ENCODE measurements at places on chromosomes 7 and 10.

DNA sequence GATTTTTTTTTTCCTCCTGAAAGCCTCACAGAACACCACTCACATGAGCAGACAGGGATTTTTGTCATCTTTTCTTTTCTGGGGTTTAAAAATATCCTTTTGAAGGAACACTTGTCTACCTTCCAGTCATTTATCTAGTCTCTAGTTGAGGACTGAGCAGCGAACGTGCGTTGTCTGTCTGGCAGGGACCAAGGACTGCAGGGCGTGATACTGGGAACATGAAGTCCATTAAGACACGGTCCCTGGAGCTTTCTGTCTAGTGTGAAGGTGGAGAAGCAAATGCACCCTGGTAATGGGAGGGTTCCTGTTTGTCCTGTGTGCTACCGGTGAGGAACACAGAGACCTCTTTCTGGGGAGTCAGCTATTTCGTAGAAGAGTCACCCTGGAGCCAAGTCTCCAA lies 207.4 kb downstream of the TMEM178B start:
- no peak for DNase-seq

DNA sequence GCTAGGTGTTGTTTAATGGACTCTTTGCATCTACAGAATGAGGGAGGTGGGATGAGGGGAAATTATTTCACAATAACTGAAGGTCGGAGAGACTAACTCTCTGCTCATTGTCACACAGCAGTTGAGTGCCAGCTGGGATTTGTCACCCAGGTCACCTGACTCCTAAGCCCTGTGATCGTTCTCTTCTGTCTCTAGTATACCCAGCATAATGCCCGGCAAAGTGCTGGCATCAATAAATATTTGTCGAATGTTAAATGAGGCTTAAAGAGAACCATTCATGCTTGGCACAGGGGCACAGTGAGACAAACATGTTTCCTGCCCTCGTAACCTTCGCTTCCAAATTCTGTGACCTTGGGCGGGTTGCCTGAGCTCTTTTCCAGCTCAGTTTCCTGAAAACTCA lies 70.8 kb downstream of the TCF7L2 start:
- DNase-seq = no peak

DNA sequence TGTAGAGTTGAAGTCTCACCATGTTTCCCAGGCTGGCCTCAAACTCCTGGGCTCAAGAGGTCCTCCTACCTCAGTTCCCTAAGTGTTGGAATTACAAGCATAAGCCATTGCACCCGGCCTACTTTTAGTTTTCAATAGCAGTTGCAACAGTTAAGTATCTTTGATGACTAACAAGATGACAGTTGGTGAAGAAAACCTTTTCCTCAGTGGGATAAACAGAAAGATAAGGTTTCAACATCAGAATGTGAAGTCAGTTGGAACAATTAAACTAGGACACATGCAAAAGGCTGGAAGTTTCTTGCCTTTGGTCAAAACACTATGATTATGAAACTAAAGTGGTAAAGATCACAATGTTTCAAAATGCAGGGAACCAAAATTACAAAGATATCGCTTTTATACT lies 169.2 kb downstream of the ZNF438 start:
- DNase-seq = no peak

GRCh38 chr7:106522696-106523095 lies 138.3 kb downstream of the CCDC71L start:
- no peak for DNase-seq

- no peak for DNase-seq
Observed at GRCh38 chr10:44357023-44357540, 27.8 kb downstream of the CXCL12 start.

GRCh38 chr10:59362144-59362958 lies at the start of gene FAM13C:
Gene FAM13C (minus strand): TSS chr10:59362549. CDS start chr10:59362460, 89 bp downstream.
- DNase-seq = peak; percentile 28

DNA sequence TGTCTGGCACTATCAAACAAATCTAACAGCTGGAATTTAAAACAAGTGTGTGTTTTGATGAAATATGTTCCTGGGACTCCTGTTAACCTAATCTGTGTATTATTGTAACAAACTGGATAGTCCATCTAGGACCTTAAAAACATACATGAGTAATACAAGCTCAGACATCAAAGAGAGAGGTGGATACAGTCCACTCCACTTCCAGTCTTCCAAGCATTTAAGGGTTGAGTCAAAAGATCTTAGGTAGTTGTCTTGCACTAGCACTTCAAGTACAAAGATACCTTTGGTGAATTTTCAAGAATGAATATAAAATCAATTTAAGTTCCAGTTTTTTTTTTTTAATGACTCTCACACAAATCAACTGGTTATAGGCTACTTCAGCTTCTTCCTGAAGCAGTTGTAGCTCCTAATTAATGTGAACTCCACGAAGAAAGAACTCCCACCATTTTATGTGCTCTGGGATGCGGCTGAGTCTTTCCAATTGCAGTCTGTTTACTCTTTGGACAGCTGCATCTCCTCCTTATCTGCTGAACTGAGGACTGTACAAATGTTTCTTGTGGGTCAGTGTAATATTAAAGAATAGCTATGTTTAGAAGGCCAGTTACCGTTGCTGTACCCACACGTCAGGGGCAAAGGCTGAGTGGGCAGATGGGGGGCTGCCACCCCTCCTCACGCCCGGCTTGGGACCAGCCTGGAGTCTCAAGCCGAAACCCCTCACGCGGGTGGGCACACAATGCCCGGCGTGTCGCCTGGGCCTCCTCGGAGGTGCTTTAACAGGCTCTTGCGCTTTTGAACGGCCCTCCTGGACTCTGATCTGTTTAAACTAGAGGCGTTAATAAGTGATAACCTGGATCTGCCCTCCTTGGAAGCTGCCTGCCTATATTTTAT lies 2.9 kb upstream of the IGF2BP3 start:
- DNase-seq = peak; percentile 35

- DNase-seq = no peak
Observed at GRCh38 chr7:128259131-128260061, 18.3 kb downstream of the LEP start.

DNA sequence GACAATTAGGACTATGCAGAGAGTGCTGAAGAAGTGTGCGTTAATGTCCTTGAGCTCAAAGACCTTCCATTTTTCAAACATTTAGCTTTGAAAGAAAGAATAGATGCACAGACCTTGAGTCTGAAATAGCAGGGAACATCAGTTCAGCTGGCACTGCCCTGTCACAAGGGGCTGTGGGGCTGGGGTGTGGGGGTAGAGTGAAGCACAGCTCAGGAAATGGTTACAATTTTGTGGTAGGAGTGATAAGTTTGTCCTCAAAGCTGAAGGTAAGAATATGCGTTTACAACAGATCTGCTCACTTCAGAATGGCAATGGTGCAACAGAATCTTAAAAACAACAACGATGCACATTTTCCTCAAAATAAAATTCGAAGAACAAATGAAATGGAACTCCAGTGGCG lies 33.6 kb downstream of the SMKR1 start:
- no peak for DNase-seq

GRCh38 chr7:74149603-74150002 lies 24.6 kb upstream of the EIF4H start:
- DNase-seq = no peak

- DNase-seq = no peak
Observed at GRCh38 chr7:3070908-3071307, 27.2 kb upstream of the CARD11 start.

DNA sequence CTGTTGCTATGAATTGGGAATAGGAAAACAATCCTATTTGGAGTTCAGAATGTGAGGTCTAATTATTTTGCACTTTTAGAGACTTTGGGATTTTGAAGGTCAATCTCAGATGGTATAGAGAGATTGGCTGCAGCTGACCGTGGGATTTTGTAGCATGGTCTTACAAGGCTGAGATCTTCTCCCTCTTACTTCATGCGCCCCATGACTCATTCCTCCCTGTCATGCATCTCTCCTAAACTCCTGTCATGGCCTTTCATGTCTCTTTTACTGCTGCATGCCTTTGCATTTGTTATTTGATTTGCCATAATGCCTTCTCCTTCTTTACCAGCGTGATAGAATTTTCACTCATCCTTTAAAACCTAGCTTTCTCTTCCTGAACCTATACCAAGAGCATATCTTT lies 133.1 kb downstream of the BBS9 start:
- DNase-seq = no peak

GRCh38 chr7:155762655-155763054 lies 49.6 kb downstream of the SHH start:
- no peak for DNase-seq

DNA sequence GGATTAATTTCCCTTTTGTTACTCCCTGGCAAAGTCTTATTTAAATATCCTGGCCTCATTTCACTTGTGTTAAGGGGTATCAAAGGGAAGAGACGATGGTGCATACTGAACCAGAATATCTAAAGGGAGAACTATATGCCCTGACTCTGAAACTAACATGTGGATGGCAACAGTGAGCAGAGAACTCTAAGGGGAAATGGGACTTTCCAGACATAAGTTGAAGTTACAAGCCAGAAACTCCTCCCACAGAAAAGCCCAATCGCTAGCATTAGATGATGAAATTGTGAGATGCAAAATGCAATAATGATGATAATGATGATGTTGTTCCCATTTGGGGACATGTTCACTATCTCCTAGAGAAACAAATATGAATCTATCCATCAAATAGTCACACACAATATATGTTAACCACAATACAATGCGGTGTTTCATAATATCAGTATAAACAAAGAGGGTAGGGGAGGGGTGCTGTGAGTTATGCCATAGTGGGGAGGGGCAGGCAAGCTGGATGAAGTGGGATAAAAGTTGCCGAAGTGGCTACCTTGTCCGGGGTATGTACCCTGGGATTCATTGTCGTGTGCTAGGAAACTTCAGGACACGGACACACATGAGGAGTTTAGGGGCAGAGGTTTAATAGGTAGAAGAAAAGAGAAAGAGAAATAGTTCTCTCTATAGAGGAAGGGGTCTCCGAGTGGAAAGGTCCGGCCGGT lies 37.1 kb downstream of the TMEM229A start:
- no peak for DNase-seq

DNA sequence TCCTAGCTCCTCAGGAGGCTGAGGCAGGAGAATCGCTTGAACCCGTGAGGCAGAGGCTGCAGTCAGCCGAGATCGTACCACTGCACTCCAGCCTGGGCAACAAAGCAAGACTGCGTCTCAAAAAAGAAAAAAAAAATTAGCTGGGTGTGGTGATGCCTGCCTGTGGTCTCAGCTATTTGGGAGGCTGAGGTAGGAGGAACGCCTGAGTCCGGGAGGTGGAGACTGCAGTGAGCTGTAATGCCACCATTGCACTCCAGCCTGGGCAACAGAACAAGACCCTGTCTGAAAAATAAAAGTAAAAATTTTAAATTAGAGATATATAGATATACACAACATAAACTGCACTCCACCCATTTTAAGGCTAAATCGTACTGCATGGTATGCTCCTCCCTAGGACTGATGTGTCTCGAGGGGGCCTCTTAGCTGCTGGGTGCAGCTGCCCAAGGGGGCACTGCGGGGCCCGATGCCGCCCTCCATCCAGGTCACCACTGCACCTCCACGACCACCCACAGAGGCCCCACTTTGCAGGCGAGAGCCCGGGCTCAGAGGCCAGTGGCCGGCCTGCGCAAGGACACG lies 40.9 kb upstream of the FOXK1 start:
- no peak for DNase-seq

Data from ACHN (cell line).